Naive thymus-derived CD4-positive, alpha-beta T cell (primary cell): ENCODE measurements at places on chromosomes 5 and 9. TPM values are rescaled to one million over a fixed set of nuclear protein-coding genes. Genes with fewer than 3 reads are reported as not detected.
A peak's percentile ranks its signal among the peaks of the same experiment; 100 is the strongest.

GRCh38 chr5:178471711-178472110, 118.5 kb downstream of the COL23A1 start:
- no peak for DNase-seq

GRCh38 chr5:151751091-151751490, 7.3 kb downstream of the ATOX1 start:
- DNase-seq = no peak

GRCh38 chr9:129495620-129496472, 125.1 kb downstream of the C9orf50 start:
- DNase-seq = peak; percentile 69

- DNase-seq = no peak
Observed at GRCh38 chr9:83242066-83242465, 179.1 kb upstream of the RASEF start.

DNA sequence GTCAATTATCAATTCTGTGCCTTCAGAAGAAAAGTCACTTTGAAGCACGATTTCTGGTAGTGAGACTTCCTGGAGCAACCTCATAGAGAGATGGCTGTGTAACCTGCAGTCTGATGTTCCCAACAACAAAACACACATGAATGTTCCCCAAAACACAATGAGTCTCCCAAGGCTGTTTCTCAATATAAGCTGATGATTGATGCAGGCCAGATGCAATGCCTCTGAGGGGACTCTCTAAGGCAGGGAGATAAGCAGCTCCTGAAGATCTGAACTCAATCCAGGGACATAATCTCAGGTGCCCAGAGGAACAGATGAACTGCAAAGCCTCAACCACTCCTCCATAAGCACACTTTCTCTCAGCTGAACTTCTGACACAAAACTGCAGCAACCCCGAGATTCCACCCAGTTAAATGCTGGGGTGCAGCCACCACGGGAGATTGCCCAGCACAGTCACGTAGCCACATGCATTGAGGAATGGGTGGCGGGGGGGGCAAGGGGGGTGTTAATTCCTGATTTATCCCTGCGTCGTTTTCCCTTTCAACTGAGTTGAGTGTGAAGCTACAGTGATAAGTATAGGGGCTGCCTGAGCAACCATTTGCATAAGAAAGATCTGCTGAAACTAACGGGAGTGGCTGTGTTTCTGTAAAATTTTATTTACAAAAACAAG, 122.7 kb upstream of the RASEF start:
- DNase-seq = no peak

- DNase-seq = no peak
Observed at GRCh38 chr9:36033788-36034187, 2.9 kb upstream of the RECK start.

DNA sequence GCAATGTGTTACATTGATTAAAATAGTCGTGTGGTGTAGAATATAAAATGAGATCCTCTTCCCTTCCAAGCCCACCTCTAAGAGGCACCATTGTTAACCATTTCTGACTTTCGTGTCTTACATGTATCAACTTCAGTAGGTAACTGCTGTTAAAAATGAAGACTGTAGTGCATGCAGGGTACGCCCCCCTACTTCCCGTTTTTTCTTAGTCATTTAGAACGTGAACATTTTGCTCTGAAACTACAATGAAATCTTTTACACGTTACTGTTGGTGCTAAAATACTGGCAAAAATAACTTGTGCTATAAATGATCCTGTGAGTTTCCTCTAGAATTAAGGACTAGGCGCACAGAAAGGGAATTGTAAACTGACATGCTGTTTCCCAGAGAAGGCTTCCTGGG, 41.5 kb downstream of the WNK2 start:
- no peak for DNase-seq

- DNase-seq = no peak
Observed at GRCh38 chr9:69976152-69976551, 67.5 kb upstream of the MAMDC2 start.

DNA sequence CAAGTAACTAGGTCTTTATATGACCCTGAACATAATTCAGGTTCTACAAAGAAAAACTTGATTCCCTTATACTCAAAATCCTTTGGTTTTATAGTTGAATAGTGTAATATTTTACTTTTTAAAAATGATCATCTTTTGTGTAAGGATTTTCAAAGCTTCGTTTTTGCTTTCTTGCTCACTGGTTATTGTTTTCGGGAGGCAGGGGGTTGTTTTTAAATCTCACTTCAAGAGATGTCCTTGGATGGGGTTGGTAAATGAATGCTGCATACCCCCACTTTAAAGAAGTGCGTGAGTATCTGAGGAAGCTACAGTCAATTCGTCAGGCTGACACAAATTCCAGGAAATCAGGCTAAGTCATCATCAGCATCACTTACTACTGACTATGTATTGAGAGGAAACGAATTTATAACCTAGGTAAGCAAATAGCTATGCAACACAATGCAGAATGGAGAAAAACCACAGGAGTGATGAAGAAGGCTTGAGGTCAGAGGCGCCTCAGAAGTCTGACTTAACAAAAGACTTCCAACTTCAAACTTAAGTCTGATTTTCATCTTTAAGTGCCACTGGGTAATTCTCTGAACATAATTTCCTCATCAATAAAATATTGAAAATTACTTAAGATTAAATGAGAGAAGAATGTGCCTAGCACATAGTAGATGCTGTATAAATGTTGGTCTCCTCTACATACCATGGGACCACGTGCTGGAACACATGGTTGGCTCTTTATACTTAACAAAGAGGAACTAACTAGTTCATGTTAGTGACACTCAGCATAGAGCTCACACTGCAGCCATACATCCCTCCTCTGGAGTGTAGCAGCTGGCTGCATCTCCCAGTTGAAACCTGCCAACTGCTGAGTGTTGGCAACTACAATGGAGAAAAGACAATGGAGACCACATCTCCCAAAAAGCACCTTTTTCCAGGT, 106.0 kb upstream of the KIF2A start:
- DNase-seq = no peak

DNA sequence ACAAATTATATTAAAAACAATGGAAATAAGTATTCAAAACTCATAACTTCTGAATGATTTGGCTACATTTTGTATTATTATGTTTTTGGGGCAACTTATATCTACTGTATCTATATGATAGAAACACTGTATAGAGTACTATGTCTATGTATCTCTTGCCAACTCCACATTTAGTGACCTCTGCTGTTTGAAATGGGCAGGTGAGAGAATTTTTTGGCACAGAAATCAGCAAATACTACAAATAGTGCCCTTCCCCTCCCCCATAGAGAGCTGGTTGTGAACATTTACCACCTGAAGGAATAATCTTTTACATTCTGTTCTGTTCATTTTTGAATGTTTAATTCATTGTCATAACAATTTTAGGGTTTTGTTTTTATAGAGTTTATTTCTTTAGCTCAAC, 545.3 kb downstream of the PDE4D start:
- DNase-seq = no peak

- DNase-seq = no peak
Observed at GRCh38 chr9:14029806-14030374, 284.1 kb downstream of the NFIB start.

GRCh38 chr9:120197605-120198004, 382.4 kb downstream of the CDK5RAP2 start:
- DNase-seq = no peak

GRCh38 chr5:98510143-98510985, 263.1 kb upstream of the RGMB start:
- DNase-seq = no peak

GRCh38 chr5:10360686-10361085, 7.2 kb downstream of the MARCHF6 start:
- DNase-seq = no peak

DNA sequence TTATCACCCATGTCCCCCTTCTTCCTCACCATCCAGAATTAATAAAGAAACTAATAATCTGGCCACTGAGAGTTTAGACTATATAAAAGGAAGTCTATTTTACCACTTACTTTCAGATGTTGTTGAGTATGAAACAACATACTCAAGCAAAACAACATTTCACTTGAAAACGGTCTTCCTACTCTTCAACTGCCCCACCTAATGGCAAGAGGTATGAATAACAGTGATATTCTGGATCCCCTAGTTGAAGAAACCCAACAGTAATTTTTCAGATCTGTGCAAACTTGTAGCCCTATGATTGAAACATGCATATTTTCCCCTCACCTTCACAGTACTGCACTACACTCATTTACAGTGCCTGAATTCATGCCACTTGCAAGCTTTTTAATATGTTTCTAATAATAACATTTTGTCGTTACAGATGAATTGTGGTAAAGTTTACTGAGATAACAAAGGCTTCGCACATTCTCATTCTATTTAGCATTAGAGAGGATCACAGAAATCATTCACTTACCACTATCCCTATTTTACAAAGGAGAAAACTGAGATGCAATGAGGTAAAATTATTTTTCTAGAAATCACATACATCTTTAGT, 267.9 kb upstream of the PDE4D start:
- no peak for DNase-seq

DNA sequence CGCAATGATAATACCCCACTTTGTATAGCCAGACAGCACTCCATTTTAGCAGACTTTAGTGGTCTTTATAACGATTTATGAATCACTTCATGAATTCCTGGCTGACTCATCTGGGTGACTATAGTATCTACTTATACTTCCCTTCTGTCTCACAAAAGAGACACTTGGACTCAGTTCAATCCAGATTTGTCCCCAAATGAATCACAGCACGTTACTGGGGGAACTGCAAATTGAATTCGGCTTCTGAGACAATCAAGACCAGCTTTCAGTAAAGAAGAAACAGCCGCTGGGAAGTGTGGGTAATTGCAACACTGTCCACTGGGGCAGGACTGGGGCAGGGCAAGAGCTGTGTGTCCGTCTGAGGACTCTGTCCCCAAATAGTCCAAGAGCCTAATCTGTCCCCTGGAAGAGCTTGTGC, 337.3 kb upstream of the RFX3 start:
- no peak for DNase-seq

GRCh38 chr5:176153741-176154140, 84.5 kb upstream of the SIMC1 start:
- DNase-seq = no peak

DNA sequence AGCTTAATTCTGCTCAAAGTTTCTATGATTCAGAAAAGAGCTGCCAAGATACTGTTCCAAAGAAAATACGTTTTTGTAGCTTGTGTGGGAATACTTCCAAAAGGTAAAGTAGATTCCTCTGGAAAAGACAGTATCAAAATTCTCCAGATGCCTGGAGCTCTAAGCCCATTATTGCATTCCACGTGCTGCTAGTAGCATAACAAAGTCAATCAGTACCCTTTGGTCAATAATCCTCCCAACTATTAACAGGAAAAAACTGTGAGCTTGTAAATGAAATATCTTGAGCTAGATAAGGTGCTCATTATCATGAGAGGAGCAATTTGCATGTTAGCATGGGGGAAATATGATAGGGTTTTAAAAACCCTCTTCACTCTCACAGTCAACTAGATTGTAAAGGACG, 229.5 kb upstream of the TYRP1 start:
- DNase-seq = no peak

DNA sequence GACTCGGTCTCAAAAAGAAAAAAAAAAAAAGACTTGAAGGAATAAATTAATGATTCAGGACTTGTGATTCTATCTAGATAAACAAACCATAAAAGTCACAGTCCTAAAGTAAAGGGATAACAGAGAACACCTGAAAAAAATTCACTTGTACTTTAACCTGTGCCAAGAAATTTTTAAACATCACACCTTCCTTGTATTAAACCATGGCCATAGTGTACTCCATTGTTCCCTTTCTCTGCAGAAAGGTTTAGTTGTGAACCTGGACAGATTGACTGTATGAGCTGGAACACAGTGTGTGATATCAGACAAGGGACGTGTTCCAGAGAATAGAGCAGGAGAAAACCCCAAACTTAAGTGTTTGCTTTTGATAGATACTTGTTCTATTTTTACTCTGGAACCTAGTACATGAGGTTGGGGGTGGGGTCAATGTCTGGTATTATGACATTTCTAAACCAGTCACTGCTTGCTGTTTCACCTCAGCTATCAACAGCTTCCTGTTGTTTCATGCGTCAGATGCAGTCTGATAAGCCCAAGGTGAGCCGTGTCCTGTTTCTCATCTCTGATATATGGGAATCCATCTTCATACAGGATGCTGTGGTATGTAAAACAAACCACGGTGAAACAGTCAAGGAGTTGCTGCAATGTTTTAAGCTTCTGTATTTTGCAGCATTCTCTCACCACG, 62.5 kb upstream of the ITGA1 start:
- peak; percentile 93 for DNase-seq

DNA sequence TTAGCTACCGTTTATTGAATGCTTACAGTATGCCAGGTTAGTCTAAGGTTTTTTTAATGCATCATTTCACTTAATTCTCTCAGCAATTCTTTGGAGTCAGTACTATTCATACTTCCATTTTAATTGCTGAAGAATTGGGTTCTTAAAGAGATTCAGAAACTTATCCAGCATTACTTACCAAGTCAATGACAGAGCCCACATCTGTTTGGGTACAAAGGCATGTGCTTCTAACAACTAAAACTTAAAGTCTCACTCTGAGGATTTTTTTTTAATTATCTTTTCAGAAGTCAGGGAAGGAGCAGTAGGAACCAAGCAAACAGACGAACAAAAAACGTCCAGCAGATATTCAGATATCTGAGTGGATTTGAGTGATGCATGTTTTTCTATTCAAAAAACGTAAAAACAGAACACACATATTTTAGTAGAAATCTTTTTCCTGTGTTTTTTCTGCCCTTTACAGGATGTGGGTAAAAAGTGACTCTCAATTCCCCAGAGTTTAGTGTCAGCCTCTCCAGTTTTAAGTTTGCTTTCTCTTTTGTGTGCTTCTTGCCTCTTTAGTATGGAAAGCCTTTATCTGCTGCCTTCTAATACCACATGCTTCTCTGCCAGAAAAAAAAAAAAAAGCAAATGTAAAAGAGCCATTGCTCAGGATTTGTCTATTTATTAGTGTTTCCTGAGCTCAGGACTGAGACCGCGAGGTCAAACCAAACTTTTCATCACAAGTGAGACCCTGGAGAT, 118.0 kb downstream of the PRKACG start:
- peak; percentile 60 for DNase-seq

GRCh38 chr5:66826696-66827095, 230.5 kb downstream of the MAST4 start:
- DNase-seq = no peak

- no peak for DNase-seq
Observed at GRCh38 chr9:96646081-96646991, 8.8 kb downstream of the PRXL2C start.

DNA sequence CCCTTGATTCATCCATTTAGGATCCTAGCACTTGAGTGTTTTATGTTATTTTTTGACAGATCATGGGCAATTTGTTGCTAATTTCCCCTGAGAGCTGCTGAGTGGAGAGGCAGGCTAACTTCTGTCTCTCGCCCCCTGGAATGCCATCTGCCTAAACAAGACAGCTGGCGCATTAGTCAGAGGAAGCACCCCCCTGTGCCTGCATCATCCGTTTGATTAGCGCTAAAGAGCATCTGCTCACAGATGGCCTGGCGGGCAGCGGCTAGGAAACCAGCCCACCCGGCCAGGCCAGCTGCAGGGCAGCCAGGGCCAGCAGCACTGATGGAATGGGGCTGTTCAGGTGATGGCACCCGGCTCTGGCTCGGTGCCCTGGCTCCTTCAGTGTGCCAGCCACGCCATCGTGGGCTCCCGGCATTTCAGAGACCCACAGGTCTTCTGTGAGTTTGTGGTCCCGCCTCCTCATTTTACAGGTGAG, 22.9 kb upstream of the ASS1 start:
- no peak for DNase-seq

ARSI gene
- not detected for total RNA-seq

TAF11L5 gene
- not detected for total RNA-seq

DOCK2 gene
- 202 TPM for total RNA-seq

UBE2B gene
- total RNA-seq = 117 TPM

C9orf153 gene
- 0.93 TPM for total RNA-seq

C6 gene
- total RNA-seq = not detected

NFIB gene
- not detected for total RNA-seq

FGF10 gene
- total RNA-seq = not detected
